ENCODE measurements at places on chromosomes 2 and 18. TPM values are rescaled to one million over a fixed set of nuclear protein-coding genes. Genes with fewer than 3 reads are reported as not detected.

DNA sequence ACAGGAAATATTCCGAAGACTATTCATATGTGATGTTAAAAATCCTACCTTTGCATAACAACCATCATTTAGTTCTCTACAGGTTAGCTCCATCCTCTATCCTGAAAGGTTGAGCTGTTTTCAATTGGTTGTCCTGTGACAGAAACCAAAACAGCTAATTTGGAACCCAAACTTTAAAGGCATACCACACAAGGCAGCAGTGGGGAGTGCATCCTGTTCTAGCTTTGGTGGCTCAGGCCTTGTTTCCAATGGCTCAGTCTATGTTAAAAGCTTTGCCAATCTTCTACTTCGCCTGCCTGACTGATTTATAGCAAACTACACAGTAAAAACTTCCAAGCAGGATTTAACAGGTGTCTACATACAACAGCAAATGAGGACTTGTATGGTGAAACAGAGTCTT, 3.2 kb downstream of the CD226 start:
- DNase-seq: no peak

GRCh38 chr2:6641956-6642355, 223.8 kb downstream of the CMPK2 start:
- DNase-seq: no peak

DNA sequence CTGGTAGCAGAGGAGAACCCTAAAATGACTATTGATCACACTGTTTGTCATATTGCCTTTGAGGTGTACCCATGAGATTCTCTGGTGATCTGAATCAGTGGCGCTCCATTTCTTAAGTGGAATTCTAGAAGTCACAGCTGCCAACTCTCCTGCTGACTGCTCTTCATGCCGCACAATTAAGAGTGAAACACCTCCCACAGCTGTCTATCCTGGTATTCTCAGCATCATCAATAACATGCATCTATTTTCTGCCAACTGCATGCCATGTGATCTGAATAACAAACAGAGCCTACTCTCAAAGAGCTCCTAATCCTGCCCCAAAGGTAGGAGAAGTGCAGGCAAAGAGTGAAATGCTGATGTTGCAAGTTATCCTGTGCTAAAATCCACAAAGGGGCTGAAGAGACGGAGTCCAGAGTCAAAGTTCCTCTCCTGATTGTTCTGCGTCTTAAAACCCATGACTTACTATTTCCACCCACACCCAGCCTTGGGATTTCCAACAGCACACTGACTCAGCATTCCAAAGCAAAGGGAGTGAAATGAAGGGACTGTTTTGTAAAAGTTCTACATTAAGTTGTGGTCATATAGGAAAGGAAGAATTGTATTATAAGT, 13.7 kb upstream of the DAPL1 start:
- no peak for DNase-seq

LRATD1 gene
- 2.5 TPM for total RNA-seq

LYPD1 gene
- total RNA-seq: not detected

- no peak for DNase-seq
Observed at GRCh38 chr2:31274401-31275075, 40.6 kb downstream of the EHD3 start.

DNA sequence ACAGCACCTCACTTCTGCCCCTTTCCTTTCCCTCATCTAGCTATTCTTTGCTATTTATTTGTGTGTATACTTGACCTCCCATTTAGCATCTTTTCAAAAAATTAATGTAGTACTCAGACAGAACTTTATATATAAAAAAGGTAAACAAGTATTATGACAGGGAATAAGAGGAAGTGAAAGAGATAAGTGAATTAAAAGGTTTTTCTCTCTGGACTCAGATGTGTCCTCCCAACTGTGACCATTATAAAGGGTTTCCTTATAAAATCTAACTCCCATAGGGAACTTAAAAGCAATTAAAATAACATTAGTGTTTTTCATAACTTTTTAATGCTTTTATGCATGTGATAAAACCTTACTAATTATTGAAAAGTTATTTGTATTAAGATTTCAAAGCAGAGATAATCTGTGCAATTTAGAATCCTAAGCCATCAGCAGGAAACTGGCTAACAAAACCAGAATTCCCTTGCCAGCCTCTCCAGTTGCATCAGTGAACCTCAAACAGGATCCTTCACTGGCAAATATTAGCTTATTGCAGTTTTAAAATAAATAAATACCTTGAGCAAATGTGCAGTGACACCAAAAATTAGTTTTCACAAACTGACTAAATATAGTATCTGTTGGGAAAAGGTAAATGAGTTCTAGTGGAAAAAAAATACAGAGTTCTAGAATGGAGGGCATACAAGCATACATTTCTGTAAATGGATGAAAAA, 930.7 kb downstream of the BCL11A start:
- DNase-seq: no peak

DNA sequence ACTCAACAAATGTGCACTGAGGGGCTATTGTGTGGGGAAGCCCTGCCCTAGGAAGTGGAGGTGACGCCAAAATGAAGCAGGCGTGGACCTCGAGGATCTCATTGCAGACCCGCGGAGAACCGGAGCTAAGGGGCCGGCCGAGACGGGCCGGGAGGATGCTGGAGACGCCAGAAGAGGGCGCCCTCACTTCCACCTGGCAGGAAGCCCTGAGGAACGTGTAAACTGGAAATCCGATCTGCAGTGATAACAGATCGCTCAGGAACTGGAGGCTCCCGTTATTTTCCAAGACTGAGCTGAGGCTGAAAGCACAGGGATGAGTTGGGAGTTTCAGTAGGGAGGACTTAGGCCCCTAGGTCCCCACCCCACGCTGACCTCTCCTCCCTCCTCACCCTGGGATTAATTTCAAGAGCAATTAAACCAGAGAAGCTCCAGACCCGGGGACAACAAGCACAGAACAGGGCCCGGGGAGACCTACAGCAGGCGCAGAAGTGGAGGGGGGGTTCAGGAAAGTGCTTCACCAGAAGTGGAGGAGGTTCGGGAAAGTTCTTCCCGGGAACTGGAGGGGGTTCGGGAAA, 7.7 kb upstream of the COL6A3 start:
- peak; percentile 80 for DNase-seq

Data from Right ventricle myocardium inferior (tissue), 1 donor.